Fibroblast of skin of right biceps (primary cell): ENCODE measurements at places on chromosomes 2 and 18.

DNA sequence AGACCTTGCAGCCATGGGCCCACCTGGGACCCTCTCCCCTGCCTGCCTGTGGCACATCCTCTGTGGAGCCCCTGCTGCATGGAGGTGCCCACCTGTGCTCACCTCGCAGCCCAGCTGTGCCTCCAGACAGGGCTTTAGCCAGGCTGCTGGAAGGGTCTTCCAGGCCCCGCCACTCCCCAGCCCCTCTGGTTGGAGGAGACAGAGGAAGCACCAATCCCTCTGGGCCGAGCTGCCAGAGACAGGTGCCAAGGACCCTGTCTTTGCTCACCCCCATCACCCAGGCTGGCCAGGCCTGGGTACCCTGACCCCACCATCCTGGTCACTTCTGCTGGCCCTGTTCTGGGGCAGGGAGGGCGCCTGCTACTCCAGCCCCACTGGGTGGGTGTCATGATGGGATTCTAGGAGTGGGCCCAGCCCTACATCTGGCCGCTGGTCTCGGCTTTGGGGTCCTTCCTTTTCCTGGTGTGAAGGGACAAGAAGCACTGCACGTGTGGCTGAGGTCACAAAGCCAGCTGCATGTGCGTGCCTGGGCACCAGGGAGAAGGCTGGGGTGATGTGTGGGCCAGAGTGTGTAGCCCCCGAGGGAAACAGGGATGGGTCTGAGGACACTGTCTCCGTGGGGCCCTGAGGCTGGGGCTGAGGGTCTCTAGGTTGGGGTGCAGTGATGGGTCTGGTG is 9.3 kb upstream of the NEU4 start:
- no peak for DNase-seq

DNA sequence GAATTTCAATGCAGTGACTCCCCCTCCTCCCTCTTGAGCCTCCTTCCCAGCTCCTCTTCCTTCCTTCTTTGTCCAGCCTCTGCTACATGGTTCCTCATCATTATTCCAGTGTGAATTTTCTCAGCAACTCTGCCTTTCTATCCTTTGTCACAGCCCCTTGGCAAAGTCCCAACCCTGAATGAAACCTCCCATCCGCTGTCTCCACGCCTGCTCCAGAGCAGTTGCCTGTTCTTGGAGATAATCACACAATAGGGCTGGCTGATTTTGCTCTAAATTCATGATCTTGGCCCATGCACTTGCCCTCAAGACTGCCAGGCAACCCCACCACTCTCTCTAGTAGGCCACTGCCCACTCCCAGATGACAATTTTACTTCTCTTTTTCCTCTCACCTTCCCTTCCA is 61.4 kb downstream of the BCL2L11 start:
- no peak for DNase-seq

- no peak for DNase-seq
Observed at GRCh38 chr2:40072442-40073232, 293.6 kb upstream of the THUMPD2 start.

DNA sequence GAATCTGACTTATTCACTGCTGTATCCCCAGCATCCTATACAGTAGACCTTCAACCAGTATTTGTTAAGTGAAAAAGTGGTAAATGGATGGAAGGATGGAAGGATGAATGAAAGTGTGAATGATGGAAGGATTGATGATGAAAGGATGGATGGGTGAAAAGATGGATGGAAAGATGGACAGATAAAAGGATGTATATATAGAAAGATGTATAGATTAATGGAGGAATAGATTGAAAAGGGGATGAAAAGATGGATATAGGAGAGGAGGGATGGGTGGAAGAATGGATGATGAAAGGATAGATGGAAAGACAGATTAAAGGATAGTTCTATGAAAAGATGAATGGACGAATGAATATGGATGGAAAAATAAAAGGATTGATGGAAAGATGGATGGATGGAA is 50.0 kb downstream of the PSD4 start:
- no peak for DNase-seq

GRCh38 chr2:219299372-219299760 is 9.8 kb downstream of the PTPRN start:
- no peak for DNase-seq

DNA sequence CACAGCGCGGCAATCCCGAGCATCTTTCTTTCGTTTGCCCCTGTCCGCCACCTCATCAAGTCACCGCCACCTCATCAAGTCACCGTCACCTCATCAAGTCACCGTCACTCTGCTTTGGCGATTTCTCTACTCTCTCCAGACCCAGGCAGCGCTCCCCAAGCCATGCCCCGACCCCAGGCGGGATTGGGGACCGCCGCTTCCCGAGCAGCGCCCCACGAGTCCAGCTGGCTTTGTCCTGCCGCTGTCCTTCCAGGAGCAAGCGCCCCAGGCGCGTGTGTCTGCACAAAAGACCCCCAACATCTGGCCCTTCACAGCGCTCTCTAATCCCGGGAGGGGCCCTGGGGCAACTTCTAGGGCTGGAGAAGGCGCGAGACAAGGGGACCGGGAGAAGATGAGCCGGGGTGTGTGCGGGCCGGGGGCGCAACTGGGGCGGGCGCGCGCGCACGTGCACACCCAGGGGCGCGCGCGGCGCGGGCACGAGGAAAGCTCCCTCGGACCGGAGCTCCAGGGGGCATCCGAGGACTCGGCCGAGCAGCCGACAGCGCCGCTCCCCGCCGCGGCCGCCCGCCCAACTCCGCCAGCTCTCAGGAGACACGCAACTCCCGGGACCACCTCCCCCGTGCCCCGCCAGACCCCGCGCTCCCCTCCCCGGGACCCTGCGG is 633 bp upstream of the RNF152 start:
- DNase-seq = peak; percentile 66

DNA sequence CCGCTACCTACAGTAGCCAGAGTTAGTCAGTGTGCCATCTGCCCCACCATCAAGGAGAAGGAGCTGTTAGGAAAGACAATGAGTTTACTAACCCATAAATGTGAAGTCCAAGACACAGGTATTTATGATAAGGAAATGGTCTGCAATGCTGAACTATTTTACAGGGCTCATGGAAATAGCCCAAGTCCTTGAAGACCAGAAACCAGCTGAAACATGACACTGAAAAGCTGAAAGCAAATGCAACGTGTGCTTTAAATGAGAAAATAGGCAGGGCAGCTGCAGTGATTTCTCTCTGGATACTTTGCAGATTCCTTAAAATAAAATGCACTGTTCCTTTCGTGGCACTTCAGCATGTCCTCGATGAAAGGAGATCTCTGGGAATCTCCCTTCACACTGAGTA is 256.4 kb upstream of the TCF4 start:
- DNase-seq = no peak

GRCh38 chr2:191150600-191151330 is at the start of gene STAT4:
STAT4 (minus strand) TSS chr2:191150994; CDS start chr2:191148203, 2,791 bp downstream.
- DNase-seq = peak; percentile 66

DNA sequence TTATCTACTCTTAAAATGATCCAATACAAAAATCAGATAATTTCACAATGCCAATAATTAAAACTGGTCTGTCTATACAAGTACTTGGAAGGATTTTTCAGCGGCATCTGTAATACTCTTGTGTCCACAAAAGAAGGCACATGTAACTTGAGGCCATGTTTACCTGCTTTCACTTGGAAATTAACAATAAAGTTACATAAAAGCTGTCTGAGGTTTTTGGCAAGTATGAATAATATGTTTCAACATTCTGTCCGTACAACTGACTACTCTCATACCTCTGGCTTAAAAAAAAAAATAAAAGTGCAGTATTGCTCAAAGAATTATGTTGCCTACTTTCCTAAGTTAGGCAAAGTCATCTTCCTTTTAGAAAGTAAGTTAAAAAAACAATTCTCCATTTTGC is 253.6 kb downstream of the NBAS start:
- DNase-seq = no peak

DNA sequence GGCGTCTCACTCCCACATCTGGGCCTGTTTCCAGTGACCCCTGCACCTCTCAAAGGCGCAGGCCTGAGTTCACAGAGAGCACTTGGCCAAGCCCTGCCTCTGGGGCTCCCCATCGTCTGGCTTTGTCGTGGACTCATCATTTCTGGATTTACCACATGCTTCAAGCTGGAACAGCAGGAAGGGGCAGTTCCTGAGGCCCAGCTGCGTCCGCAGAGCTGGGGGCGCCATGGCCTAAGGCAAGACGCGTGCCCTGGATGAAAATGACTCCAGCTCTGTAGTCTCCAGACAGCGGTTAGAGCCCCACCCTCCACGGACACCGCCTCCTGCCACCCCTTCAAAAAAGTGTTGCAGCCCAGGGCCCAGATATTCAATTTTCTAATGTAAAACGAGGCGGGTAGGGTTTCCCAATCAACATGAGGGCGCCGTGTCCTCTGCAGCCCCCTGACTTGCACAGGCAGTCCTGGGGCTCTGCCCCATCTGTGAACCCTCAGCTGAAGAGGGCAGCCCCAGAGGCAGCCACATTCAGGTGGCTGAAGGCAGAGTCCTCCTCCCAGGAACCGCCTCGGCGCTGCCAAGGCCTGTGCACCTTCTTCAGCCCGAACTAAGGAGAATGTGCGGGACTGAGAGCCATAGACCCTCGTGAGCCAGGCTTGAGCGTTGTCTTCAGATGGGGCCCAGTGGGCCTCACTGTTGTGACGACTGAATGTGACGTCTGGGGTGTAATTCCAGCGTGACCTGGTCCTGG is 85.5 kb downstream of the NFATC1 start:
- no peak for DNase-seq

DNA sequence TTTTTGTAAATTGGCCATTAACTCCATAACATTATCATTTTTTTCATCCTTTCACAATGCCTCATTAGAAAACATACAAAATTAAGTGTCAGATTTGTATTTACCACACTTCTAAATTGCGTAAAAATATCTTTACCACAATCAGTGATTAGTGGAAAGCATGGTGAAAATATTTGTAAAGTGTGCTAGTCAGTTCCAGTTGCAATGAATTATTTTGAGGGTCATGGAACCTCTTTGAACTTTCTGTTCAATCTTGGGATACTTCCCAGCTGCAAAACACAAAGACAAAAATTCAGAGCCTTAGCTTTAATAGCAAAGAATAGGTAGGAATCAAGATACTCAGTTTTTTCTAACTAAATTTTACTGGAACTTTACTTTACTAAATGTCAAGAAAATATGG is 4.0 kb upstream of the COL3A1 start:
- DNase-seq = no peak

GRCh38 chr2:111201214-111201613 is 80.5 kb downstream of the BCL2L11 start:
- DNase-seq = no peak

DNA sequence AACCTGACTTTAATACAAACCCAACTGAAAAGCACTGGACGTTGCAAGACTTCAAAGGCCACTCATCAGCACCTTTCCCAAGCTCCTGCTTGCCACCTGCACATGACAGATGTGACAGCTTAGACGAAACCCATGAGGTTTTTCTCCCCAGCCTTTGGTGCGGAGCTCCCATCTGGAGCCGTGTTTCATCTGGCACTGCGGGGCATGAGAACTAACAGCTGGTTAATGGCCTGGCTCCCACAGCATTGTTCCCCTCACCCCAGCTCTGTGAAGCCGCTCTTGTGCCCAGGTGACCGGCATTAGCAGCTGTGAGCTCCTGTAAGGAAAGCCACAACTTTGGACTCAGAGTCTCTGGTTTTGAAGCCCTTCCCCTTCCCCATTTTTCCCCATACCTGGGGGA is 50.9 kb downstream of the GALR1 start:
- DNase-seq = no peak

DNA sequence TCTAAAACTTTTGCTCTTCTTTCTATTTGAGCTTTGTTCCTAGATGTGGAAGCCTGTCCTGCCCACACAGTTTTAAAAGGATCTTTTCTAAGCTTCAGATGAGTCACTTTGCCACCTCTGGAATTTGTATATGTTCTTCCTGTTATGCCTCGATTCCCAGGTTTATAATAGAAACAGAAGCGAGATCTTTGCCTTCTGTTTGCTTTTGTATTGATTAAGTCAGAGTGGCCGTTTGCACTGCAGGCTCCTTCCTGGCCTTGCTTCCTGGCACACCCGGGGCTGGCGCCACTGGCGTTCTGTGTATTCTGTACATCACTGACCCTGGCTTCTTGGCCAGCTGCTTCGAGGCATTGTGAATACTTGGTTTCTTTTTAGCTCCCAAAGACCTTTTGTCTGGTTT is 91.8 kb downstream of the MTCL1 start:
- DNase-seq = peak; percentile 43

- no peak for DNase-seq
Observed at GRCh38 chr2:3406501-3406900, 27.0 kb downstream of the TRAPPC12 start.

GRCh38 chr18:62457877-62458276 is 64.9 kb upstream of the ZCCHC2 start:
- no peak for DNase-seq

- DNase-seq = no peak
Observed at GRCh38 chr2:97706708-97707345, 6.5 kb upstream of the ZAP70 start.

DNA sequence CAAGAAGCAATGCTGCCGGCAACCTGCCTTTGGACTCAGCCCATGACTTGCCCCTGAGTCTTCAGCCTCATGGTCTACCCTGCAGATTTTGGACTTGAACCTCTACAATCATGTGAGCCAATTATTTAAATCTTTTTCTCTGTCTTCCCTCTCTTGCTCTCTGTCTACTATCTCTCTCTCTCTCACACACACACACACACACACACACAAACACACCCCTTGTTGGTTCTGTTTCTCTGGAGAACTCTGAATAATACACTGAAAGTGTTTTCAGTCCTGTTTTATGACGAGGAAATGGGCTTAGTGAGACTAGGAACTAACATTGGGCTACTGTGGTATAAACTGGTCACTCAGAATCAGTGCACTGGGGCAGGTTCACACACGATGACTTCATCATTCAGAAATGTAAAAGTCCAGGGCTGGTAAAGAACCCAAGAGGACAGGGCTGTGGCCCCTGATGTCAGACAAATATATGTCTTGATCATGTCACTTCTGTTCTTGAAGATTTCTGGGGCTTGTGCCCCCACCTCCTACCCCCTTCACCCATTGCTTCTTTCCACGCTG is 266.1 kb upstream of the SIX2 start:
- DNase-seq = peak; percentile 12

GRCh38 chr2:183349091-183349490 is 224.8 kb downstream of the NUP35 start:
- DNase-seq = no peak

DNA sequence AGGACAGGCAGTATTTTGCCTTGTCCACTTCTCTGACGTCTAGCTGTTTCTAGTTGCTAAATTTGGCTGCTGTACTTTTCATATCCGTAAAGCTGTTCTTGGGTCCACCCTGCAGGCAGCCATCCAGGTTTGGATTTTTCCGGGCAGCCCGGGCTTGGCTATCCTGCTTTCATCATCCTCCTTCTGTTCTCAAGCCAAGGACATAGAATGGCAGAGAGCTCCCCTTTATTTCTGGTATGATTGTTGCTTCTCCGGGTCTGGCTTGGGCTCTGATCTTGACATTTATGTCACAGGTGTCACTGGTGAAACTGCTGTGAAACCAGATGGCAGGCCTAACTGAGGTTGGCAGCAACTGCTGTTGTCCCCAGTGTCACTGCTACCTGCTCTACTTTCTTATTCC is 35.5 kb downstream of the SCN2A start:
- no peak for DNase-seq

DNA sequence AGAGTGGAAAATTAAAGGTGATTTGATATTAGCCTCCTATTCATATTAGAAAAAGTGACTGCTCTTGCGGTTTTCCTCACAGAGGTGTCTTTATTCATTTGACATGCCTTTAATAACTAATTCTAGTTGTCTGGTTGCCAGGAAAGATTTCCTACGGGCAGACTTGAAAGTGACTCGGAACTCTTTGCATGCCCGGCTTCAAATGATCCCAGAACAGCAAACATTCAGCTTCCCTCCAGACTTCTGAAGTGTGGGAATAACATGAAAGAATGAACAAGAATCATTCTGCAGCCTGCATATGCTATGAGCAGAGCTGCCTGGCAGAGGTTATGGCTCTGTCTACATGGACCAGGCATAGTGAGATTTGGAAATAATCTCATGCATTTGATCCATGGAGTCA is 89.6 kb upstream of the PKDCC start:
- no peak for DNase-seq
